ENCODE measurements at places on chromosomes 2 and 18. TPM values are rescaled to one million over a fixed set of nuclear protein-coding genes. Genes with fewer than 3 reads are reported as not detected.

Gene BMP10
- total RNA-seq: not detected

Gene CLEC4F
- total RNA-seq: not detected

Gene RUFY4
- total RNA-seq: not detected

Gene PROKR1
- not detected for total RNA-seq

Gene MAP3K20
- total RNA-seq: 13.8 TPM

Gene DLGAP1
- 1.9 TPM for total RNA-seq

Gene LRRC30
- total RNA-seq: not detected

Gene NPAS2
- total RNA-seq: 50.3 TPM

Gene RAB31
- 5.0 TPM for total RNA-seq

All from A375 (cell line).